Activated CD4-positive, CD25-positive, alpha-beta regulatory T cell treated with anti-CD3 and anti-CD28 coated beads, Interleukin-2, amount 50 U/mL, for 24 hours (primary cell): ENCODE measurements at places on chromosomes 7 and 10.

GRCh38 chr10:11535346-11535959 is 76.0 kb downstream of the USP6NL start:
- ATAC-seq: no peak

- ATAC-seq: no peak
Measured at GRCh38 chr10:120926611-120927010, 75.4 kb downstream of the WDR11 start.

GRCh38 chr7:93442478-93443224 is 131.9 kb downstream of the CALCR start:
- ATAC-seq: peak; percentile 45

GRCh38 chr10:104337985-104338735 is at the start of gene ITPRIP:
TSS of gene ITPRIP (minus strand) at chr10:104338465. CDS start at chr10:104316051, 22,414 bp downstream.
- peak; percentile 86 for ATAC-seq

- no peak for ATAC-seq
Measured at GRCh38 chr10:92356041-92356440, 65.1 kb downstream of the MARCHF5 start.

DNA sequence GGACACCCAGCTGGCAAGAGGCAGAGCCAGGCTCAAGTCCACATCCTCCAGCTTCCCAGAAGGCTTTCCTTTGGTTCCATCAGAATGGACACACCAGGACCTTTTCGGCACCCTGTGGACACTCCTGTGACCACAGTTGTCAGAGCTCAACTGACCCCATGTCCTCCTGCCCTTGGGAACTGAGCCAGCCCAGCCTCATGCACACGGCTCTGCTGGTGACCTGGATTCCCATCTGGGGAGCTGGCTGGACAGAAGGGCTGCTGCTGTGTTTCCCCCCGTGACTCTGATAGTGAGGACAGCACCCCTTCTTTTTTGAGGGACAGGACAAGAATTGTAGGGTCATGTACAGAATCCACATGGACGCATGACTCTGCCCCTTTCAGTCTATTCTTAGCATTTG is 289.2 kb downstream of the WDR37 start:
- no peak for ATAC-seq

DNA sequence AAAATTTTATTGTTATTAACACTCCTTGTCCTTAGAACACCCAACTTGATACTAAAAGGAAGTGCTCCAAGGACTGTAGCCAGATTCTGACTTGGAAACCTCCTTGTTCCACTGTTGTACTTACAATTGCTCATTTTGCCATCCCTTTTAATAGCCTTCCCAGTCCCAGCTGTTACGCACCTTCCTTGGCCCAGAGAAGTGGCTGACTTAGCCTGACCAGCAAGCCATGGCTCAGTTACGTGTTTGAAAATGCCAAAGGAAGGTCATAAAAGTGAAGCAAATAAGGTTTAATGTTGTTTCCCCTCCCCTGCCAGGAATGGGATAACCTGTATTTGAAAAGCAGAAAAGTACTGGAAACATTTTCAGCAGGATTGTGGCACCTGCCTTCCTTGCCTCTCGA is 3.7 kb upstream of the ANKRD1 start:
- no peak for ATAC-seq

- no peak for ATAC-seq
Measured at GRCh38 chr10:19252531-19252930, 203.9 kb downstream of the MALRD1 start.
